ENCODE measurements at places on chromosomes 12 and 14.

- DNase-seq = no peak
Observed at GRCh38 chr14:100303179-100303578, 3.1 kb downstream of the SLC25A29 start.

GRCh38 chr12:130357241-130357640, 19.6 kb downstream of the PIWIL1 start:
- DNase-seq = no peak

GRCh38 chr12:63079791-63080502, 71.1 kb downstream of the AVPR1A start:
- no peak for DNase-seq

DNA sequence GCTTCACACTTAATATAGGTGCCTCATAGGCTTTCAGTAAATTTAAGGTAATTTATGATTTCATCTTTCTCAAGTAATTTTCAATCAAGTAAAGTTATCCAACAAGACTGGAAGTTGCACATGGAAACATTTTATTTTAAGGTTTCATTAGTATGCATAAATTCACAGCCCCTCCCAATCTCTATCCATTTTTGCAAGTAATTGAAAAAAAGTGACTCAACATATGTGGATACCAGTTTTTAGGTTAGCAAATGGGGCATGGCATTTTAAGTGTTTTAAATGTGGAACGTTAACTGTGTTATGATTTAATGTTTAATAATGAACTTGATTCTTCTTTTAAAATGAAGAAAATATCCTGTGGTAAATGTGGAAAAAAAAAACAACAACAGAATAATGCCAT, 532.8 kb downstream of the FOXG1 start:
- DNase-seq = no peak

- DNase-seq = no peak
Observed at GRCh38 chr12:2352203-2352602, 299.4 kb downstream of the CACNA1C start.

DNA sequence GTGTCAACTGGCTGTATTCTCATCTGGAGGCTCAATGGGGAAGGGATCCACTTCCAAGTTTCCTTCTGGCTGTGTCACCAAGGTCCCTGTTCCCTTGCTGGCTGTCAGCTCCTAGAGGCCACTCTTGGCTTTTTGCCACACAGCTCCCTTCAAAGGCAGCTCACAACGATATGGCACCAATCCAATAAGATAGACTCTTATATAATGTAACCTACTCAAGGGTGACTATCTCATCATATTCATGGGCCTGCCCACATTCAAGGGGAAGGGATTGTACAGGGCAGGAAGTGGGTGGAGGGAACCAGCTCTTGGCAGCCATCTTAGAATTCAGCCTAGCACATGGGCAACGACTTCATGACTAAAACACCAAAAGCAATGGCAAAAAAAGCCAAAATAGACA, 98.7 kb upstream of the PLXNC1 start:
- DNase-seq = no peak

DNA sequence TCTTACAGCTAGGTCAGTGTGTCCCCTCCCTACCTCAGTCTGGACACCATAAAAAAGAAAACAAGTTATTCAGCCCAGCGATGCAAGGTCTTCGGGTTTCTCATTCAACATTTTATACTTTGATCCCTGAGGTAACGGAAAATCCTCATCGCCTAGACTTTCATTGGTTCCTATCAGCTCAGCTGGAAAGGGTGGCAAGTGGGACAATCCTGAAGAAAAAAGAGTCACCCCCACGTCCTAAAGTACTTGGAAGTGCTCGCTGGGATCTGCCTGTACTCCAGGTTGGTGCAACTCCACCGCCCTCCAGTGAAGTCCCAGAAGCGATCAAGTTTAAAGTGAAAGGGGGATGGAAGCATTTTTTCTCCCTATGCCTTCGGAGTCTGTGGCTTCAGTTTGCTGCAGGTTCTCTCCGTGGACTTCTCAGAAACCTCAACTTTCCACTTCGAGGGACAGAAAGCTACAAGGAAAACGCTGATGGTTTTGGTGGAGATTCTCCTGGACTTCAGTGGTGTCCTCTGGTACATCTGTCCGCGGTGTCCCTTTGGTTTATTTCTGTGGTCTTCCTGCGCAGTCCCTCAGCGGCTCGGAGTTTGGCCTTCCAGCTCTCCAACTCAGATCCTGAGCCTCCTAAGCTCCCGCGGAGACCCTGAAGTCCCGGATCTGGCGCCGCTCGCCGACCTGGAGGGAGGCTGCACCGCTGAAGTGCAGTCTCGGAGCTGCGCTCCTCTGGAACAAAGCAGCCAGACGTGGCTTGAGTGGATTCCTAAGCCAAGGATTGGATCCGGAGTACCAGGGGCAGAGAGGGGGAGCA, 1.8 kb upstream of the LRFN5 start:
- DNase-seq = peak; percentile 80

DNA sequence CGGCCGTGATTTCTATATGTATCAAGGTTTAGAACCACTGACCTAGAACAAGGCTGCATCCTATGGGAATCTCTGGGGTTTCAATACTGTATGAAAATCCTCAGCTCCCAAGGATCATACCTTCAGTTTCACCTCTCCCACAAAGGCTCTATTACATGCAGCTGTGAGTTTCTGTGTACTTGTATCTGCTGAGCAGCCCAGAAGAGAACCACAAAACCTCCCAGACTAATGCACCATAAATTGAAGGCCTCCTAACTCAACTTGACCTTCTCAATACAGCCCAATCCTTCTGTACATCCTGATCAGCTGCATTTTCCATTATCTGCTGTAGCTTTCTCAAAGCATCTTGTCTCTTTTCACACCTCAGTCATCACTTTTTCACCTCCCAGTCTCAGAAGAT, 5.4 kb upstream of the KCNH5 start:
- no peak for DNase-seq

- DNase-seq = peak; percentile 70
Observed at GRCh38 chr14:78598046-78598920, 428.1 kb downstream of the NRXN3 start.

DNA sequence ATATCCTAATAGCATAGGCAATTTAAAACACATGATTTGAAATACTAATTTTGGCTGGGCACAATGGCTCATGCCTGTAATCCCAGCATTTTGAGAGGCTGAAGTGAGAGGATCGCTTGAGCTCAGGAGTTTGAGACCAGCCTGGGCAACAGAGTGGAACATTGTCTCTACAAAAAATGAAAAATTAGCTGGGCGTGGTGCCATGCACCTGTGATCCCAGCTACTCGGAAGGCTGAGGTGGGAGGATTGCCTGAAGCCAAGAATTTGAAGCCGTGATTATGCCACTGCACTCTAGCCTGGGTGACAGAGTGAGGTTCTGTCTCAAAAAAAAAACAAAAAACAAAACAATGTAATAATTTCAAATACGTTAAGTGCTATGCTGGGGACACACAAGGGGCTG, 83.3 kb downstream of the SSPN start:
- DNase-seq = no peak

- DNase-seq = no peak
Observed at GRCh38 chr12:53644133-53644532, 18.0 kb upstream of the ATF7 start.

DNA sequence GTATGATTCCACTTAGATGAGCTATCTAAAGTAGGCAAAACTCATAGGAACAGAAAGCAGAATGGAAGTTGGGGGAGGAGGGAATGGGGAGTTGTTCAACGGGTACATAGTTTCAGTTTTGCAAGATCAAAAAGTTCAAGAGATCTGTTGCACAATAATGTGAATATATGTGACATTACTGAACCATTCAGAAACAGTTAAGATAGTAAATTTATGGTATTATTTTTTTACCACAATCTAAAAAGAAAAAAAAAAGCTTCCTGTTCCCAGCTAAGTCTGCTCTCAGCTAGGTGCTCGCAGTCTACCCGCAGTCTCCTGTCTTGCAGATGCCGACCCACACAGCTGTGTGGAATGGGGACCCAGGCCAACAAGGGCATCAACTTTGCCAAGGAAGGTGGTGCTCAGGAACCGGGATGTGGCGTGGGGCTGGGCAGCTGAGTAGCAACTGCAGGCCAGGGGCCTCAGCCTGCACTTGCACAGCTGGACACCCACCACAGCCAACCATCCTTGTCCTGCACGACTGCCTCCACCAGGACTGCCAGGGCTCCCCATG, 15.3 kb upstream of the ANO6 start:
- DNase-seq = no peak

GRCh38 chr14:50998612-50999011, 54.3 kb upstream of the PYGL start:
- DNase-seq = no peak

DNA sequence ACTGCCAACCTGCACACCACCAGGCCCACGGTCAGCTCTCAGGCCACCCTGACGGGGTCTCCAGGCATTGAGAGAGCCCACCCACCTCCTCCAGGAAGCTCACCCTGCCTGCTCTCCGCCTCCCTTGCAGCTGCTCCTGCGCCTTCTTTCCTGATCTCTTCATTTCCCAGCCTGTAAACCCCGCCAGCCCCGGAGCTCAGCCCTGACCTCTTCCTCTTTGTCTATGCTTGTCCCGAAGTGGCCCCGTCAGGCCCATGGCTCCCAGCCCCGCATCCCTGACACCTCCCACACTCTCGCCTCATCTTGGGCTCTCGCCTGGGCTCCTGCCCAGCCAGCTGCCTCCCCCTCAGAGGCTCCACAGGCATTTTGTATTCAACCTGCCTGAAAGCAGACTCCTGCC, 139.3 kb downstream of the CALM1 start:
- DNase-seq = no peak

DNA sequence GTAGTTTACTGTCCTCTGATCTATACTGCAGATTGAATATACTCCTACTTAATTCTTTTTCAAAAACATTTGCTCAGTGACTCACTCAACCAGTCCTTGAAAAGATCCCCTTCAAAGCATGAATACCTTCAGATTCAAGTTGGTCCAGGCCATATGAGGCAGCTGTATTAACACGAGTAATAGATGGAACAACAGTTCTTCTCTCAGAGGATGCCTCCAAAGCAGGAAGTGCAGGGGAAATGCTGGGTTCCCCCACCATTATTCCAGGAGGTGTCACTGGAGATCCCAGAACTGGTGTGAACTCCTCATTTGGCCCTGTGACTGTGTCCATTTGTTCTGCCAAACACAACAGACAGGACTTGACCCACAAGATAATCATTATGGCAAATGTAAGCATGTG, 20.6 kb downstream of the ARMH4 start:
- no peak for DNase-seq

GRCh38 chr12:121184425-121184824, 25.5 kb upstream of the P2RX4 start:
- DNase-seq = no peak

- DNase-seq = no peak
Observed at GRCh38 chr12:12741660-12742059, 24.5 kb downstream of the CDKN1B start.

DNA sequence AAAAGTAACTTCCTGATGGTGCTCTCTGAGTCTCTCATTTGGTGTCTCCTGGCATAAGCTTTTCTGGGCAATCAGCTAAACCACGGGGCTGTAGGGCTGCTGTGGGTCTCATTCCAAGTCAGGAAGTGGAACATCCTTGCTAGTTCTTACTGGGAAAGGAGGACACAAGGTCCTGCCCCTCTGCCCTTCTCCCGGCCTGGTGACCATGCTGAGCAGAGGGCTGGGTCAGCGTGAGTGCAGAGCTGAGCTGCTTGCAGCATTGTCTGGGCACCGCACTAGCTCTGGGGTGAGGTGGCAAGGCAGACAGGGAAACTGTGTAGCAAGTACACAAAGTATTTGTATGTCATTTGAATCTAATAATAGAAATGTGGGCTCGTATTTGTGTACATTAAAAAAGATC, 45.0 kb upstream of the ASPG start:
- DNase-seq = no peak

- DNase-seq = no peak
Observed at GRCh38 chr12:22406627-22407026, 72.1 kb upstream of the ST8SIA1 start.

GRCh38 chr12:52539083-52539820, 13.7 kb downstream of the KRT71 start:
- no peak for DNase-seq

GRCh38 chr12:1622406-1622805, 6.6 kb upstream of the WNT5B start:
- no peak for DNase-seq

GRCh38 chr12:115467531-115467930, 783.6 kb upstream of the TBX3 start:
- no peak for DNase-seq

- no peak for DNase-seq
Observed at GRCh38 chr12:108194585-108194984, 65.5 kb downstream of the WSCD2 start.

DNA sequence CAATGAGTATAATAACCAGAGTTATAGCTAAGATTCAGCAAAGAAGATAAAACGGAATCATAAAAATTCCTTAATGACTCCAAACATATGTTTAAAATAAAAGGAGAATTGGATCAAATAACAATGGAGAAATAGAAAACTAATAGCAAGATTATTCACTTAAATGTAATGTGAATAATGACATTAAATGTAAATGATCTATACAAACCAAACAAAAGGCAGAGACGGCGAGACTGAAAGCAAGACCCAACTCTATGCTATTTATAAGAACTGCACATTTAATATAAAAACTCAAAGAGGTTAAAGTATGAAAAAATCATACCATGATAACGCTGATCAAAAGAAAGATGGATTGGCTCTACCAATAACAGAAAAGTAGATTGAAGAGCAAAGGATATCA, 3.9 kb upstream of the TSHR start:
- DNase-seq = no peak

DNA sequence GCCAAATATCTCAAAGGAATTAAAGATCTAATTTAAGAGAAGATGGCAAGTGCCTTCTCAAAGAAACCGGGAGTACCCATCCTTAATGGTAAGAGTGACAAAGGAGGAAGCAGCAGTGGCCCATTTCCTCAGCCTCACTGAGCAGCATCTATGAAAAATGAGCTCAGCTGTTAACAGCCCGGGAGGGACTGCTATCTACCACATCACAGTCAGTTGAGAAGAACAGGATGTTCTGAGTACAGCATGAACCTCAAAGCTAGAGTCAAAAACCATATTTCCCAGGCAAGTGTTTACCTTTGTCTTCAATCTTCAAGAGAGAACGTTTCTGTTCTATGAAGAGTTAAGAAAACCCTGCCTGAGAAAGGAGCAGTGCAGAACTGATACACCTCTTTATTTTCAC, 115.0 kb downstream of the BTG1 start:
- no peak for DNase-seq

- no peak for DNase-seq
Observed at GRCh38 chr12:74328623-74329022, 209.0 kb upstream of the ATXN7L3B start.

DNA sequence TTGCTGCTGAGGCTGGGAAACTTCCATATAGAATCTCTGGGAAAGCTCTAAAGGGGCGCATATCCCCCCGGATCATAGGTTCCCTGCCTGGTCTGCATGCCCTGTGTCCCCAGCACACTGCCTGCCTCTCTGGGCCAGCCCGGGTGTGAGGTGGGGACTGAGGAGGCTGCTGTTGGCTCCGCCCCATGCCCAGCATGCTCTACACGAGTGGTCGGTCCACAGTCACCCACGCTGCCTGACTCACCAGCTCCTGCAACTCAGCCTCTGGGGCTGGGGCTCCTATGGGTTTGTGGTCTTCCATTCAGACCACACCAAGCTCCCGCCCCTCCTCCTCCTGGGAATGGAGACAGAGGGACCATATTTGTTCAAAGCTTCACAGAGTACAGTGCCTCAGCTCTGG, 88.5 kb upstream of the ANO2 start:
- no peak for DNase-seq

GRCh38 chr12:124774462-124775167, 89.0 kb downstream of the SCARB1 start:
- no peak for DNase-seq

All from NCI-H187 (cell line).